Esophagus squamous epithelium (tissue), 5 donors: ENCODE measurements at places on chromosomes 11 and 22.

DNA sequence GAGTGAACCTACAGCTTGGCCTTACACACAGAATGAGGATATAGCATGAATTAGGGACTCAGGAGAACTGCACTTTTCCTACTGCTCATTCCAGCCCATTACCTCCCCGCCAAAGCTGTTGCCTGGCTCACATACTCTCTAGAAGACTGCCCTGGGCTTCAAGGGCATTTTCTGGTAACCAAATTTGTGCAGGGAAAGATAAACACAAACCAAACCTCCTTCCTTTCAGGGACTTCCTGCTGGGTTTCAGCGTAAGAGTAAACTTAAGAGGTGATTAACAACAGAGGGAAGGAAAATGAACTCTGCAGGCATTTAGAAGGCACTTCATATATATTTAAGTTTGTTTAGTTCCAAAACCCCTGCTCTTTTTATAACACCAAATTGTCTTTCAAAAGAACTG lies 194.9 kb downstream of the SWAP70 start:
- no peak for DNase-seq

- DNase-seq = no peak
These were observed 86.8 kb downstream of the GALNT18 start for GRCh38 chr11:11534981-11535380.

DNA sequence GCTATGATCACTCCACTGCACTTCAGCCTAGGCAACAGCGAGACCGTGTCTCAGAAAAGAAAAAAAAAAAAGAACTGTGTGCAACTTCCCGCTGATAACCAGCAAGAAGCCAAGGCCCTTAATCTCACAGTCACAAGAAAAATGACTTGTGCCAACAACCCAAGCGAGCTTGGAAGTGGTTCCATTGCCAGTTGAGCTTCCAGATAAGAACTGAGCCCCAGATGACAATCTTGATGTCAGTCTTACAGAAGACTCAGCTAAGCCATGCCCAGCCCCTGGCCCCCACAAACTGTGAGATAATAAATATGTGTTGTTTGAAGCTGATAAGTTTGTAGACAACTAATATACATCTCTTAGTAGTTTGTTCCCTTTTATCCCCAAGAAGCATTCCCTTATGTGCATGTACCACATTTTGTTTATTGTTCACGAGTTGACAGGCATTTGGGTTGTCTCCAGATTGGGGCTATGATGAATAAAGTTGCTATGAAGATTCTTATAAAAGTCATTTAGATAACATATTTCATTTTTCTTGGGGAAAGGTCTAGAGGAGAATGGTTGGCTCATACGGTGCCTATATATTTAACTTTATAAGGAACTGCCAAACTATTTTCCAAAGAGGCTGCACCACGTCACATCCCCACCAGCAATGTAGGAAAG lies 85.9 kb downstream of the TIMP3 start:
- DNase-seq = no peak

DNA sequence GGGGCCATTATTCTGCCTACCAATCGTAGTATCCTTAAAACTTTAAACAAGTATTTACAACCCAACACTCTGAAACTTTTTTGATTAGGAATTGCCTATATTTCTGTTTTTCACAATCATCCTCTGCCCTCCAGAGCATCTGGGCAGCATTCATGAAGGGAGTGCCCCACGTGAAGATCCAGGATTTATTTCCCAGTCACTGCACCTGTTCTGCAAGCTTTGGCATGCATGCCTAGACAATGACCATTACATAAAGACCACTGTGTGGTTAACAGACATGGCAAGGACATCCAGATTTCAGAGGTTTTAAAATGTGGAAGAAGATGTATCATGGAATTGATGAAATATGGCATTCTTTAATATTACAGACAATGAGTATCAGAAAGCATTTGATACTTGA lies 1083.8 kb downstream of the TBC1D22A start:
- DNase-seq = no peak

GRCh38 chr11:43261775-43262174 lies 50.0 kb upstream of the API5 start:
- DNase-seq = no peak

DNA sequence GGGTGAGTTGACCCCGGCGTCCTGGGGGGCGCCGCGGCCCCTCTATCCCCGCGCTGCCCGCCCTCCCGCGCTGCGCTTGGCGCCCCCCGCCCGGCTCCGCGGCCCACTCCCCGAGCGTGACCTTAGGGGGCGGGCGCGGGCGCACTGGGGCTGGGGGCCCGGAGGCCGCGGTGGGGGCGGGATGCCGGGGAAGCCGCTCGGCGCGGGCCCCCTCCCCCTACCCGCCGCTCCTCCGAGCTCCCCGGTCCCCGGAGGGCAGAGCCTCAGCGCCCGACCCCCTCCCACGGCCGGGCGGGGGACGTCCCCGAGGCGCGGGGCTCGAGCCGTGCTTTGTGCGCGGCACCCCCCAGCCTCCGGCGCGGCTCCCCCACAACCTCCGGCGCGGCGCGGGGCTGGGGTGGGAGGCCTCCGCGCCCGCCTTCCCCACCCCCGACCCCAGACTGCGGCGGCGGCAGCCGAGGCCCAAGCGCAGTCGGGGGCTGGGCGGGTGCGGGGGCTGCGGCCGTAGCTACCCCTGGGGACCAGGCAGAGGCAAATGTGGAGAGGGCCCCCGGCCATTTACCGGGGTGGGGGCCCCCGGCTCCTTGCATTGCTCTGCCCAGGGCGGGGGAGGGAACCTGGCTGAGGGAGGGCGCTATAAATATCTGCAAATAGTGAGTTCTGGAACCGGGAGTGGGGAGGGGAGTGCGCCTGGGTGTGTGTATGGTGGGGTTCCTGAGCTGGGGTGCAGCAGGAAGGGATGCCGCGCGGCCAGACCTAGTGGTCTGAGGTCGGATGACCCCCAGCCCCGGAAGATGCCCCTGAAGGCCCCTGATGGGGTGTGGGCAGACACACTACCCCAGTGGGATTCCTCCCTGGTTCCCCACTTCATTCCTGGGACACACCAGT lies 988 bp downstream of the MGAT3 start:
- DNase-seq = no peak

DNA sequence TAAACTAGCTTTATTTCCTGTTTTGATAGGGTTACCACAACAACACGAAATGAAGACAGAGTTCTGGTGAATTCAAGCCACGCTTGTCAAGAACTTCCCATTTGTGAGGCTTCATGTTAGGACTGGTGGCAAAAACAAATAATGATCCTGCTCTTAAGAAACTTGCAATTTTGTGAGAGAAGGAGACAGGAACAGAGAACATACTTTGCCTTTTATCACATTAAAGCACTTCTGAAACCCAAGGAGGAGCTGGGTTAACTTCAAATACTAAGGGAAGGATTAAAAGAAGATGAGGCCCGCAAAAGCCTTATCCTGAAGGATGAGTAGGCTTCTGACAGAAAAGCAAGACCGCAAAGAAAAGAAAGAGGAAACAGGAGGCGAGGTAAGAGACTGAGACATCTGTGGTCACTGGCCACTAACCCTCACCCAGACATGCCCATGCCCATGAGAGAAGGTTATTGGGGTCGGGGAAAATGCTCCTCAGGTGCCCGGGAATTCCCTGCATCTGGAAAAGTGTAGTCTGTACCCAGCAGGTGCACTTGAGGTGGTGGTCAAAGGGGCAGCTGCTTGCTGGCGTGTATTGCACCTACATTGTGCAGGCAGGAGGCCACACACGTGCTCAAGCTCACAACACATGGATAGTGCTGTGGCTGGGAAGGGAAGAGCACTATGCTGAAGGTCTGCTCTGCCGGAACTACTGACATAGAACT lies 50.5 kb downstream of the MAPK1 start:
- DNase-seq = no peak
